ENCODE measurements at places on chromosomes 12 and 14.

GRCh38 chr12:117439531-117440001 lies 78.1 kb upstream of the NOS1 start:
- no peak for DNase-seq

GRCh38 chr14:96588410-96589257 lies 86.5 kb downstream of the PAPOLA start:
- no peak for DNase-seq

- no peak for DNase-seq
Measured at GRCh38 chr12:89477633-89478279, 46.8 kb downstream of the GALNT4 start.

DNA sequence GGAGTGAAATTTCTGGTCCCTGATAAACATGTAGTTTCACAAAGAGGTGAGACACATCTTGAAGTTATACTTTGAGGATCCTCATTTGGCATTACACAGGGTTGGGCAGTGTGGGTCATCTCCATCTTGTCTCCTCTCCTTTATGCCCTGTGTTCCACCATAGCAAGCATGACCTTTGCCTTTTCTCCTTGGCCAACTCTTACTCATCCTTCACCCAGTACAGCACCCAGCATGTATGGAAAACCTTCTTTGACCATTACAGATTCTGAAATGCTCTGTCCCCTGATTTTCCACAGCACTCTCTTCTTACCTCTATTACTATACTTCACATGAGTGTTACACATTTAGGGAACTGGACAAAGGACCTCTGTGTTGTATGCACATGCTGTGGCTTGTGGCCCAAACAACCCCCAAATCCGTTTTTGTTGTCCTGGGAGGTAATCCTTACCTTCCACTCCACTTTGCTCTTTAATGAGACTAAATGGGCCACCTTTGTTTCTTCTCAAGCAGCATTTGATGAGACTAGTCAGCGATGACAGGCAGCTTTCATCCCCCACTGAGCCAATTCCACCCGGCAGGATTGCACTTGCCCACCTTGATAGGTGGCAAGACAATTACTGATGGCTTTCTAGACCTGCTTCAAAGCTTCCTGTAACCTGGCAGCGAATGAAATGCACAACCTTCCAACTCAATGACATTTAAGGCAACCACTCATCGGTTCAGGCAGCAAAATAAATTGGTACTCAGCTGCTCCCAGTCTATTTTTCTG lies 163.5 kb downstream of the MON2 start:
- no peak for DNase-seq

DNA sequence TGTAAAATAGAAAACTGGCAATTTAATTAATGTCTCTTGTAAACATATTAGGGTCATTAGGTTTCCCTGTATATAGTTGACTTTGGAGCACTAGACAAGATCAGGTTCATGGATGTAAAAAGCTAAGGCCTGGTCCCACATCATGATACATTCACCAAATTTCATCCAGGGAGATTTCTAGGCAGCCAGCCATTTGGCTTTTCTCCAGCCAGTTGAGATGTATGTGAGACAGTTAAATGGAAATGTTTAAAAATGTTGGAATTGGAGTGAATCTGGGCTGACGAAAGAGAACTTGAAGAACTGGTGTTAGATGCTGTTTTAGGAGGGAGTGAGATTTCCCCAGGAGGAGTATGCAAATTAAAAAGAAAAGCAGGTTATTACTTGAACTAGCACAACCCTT lies 41.8 kb upstream of the CLEC14A start:
- DNase-seq, result no peak

DNA sequence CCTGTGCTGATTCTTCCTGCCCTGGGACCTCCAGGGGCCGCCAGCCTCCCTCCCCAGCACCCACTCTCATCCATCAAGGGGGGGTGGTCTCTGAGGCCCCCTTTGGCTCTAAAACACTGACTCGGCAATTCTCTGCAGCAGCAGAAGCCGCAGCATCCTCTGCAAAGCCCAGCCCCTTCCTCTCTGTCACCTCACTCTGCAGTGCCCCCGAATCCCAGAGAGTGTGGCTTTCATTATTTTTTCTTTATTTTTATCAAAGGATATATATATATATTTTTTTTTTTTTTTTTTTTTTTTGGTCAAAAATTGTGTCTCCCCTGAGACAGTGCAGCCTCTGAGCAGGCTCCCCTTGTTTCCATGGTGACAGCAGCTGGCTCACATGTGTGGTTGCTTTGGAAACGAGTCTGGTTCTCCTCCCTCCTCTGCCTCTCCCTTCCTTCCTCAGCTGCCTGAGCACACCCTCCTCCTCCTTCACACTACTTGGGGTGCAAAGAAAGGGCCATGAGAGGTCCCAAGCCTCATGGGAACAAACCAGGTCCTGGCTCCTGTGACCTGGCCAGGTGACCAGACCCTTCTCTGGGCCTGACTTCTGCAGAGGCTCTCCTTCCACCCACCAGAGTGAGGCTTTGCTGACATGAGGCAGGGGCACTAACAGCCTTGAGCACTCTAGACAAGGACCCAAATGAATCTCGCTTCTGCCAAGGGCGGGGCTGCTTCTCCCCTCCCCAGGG lies 100.5 kb downstream of the LRRC74A start:
- DNase-seq, result no peak

- no peak for DNase-seq
Measured at GRCh38 chr12:117039891-117040309, 59.3 kb downstream of the TESC start.

DNA sequence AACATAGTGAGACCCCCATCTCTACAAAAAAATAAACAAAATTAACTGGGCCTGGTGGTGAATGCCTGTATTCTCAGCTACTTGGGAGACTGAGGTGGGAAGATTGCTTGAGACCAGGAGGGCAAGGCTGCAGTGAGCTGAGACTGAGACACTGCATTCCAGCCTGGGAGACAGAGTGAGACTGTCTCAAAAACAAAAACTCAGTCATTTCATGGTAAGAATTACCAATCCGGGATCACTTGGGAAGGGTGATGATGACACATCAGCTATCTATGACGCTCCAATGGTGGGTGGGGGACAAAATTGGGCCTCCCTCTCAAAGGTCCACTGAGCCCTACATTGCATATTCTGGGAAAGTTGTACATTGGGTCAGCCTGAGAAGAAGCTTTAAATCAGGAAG lies 47.7 kb downstream of the SERPINA3 start:
- DNase-seq, result no peak

- no peak for DNase-seq
Measured at GRCh38 chr14:60723907-60724618, at the start of gene SIX4. SIX4 (minus strand) TSS chr14:60724351; CDS start chr14:60724074, 277 bp downstream.

DNA sequence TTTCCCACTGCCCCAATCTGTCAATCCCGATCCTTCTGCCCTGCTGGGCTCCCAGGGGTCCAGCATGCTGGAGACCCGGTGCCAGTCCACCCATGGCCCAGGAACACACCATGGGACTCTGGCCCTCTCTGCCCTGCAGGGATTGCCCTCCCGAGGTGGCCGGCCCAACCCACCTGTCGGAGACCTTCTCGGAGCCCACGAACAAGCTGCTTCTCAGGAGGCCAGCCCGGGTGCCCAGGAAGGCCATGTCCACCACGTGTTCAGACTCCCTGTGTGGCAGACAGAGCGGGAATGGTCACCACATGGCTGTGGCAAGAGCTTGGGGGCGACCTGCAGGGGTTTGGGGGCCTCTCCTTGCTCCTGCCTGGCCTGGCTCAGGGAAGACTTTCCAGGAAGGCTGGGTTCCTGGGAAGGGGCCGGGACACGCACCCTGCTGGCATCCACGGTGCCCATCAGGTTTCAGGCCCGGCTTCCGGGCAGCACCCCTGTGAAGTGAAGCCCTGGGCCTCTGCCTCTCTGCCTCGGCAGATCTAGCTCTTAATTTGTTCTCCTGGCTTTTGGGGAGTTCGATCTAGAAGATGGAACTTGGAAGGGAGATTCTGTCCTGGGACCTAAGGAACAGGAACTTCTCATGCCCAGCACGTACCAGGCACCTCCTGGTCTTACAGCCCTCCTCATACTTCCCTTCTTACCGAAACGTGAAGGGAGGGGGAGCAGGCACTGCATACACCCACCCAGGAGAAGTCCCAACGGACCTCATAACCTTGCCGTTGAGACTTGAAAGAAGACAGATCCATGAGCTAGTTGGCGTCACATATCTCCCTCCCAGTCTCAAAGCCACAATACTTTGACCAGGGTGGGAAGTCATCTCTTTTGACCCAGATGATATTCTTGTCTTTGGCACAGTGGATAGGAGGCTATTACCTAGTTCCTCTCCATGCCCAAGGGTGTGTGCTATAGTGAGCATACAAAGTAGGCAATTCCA lies 26.3 kb downstream of the LRTM2 start:
- no peak for DNase-seq

DNA sequence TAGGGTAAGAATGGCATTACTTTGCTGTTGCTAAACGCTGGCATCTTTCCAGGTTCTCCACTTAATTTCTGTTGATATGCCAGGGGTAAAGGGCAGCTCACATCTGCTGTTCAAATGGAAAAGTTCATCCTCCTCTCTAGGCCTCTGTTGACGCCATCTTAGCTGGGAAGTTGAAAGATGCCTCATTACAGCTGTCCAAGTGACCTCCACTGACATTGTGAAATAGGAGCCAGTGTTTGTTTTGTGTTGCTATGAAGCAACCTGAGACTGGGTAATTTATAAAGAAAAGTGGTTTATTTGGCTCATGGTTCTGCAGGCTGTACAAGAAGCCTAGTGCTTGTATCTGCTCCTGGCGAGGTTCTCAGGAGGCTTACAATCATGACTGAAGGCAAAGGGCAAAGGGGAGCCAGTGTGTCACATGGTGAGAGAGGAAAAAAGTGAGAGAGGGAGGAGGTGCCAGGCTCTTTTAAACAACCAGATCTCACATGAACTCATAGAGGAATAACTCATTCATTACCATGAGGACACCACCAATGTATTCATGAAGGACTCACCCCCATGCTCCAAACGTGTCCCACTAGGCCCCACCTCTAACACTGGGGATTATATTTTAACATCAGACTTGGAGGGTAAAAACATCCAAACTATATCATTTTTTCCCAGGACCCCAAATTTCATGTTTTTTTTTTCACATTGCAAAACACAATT lies 3.2 kb upstream of the ADAM21 start:
- no peak for DNase-seq

GRCh38 chr12:46487567-46488131 lies 115.1 kb upstream of the SLC38A2 start:
- DNase-seq, result no peak

DNA sequence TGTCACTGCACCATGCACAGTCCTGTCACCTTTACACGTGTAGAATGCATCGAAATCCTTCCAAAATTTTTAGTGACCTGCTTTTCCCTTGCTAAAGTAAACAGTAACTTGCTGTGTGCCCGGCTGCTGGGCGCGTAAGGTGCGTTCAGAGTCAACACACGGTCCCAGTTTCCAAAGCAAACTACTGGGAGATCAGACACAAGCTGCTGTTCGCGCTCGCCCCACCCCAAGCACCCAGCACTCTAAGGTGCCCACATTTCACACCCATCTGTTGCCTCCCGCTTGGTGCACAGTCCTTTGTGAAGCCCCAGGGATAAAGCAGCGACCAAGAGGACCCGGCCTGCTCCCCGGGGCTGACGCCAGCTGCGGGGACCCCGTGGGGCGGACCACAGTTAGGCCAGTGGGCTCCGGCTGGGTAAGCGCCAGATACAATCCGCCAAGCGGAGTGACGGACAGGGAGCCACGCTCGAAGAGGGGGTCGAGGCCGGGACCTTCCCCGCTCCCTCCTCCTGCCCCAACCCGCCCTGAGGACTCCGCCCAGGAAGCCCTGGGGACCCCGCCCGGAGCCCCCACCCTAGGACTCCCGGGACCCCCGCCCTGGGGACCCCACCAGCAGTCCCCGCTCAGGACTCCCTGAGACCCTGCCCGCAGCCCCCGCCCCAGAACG lies 633 bp downstream of the STX2 start:
- peak; percentile 29 for DNase-seq

DNA sequence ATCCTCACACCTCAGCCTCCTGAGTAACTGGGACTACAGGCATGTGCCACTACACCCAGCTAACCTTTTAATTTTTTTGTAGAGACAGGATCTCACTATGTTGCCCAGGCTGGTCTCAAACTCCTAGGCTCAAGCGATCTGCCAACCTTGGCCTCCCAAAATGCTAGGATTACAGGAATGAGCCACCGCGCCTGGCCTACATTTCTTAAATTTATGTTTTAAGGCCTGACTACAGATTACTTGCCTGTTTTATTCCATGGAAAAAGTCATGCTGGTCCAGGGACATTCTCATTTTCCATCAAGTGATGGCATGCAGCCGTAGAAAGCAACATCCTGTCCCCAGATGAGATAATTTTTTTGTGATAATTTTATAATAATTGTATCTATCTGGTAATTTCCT lies 6.1 kb downstream of the CD9 start:
- DNase-seq, result no peak

DNA sequence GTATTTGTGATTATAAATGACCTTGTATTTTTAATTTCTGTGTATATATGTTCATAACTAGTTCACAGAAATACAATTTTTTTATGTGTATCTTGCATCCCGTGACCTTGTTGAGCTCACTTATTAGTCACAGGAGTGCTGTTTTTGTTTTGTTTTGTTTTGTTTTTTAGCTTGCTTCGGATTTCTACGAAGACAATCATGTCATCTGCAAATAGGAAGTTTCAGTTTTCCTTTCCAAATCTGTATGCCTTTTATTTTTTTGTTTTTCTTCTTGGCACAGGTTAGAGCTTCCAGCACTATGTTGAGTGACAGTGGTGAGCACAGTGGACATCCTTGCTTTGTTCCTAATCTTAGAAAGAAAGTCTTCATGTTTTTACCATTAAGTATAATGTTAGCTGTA lies 229.2 kb upstream of the GARIN6 start:
- no peak for DNase-seq

DNA sequence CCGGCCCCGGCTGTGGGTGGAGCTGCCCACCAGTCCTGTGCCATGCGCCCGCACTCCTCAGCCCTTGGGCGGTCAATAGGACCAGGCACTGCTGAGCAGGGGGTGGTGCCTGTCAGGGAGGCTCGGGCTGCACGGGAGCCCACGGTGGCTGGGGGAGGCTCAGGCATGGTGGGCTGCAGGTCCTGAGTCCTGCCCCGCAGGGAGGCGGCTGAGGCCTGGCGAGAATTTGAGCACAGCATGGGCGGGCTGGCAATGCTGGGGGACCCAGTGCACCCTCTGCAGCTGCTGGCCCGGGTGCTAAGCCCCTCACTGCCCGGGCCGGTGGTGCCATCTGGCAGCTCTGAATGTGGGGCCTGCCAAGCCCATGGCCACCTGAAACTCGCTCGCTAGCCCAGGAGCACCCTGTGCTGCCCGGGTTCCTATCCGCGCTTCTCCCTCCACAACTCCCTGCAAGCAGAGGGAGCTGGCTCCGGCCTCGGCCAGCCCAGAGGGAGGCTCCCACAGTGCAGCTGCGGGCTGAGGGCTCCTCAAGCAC lies 1371.1 kb downstream of the FSCB start:
- no peak for DNase-seq
